Psoas muscle (tissue), 8 donors: ENCODE measurements at places on chromosomes 2 and 18. TPM values are rescaled to one million over a fixed set of nuclear protein-coding genes. Genes with fewer than 3 reads are reported as not detected.

The TFPI gene
- 84.6 TPM for total RNA-seq

The LRRTM1 gene
- not detected for total RNA-seq

The CDKL4 gene
- 0.44 TPM for total RNA-seq

The STPG4 gene
- total RNA-seq, result not detected

The MLPH gene
- 0.91 TPM for total RNA-seq

The DPP4 gene
- 0.80 TPM for total RNA-seq

DNA sequence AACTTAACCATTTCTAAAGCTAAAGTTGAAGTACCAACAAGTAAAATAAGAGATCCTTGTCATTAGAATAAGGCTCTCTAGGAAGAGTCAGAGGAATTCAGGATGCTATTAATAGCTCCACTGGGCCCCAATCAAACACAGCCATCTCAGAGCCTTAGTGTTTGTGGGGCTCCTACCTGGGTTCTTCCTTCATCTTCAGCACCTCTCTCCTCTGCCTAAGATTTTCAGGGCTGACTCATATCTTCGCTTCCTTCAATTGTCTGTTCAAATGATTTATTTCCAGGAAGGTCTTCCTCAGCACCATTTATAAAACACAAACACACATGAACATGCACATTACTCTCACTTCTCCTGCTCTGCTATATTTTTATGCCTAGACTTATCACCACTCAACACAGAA is 119.5 kb downstream of the COL6A3 start:
- no peak overlapping the region for H3K4me3 ChIP-seq
- H3K27ac ChIP-seq, result peak overlapping the region; percentile 6
- H3K4me1 ChIP-seq, result peaks cover 42% of the 10 kb centered on the region
- H3K27me3 ChIP-seq, result no peaks in the 10 kb centered on the region

GRCh38 chr18:4286256-4286655 is 168.9 kb downstream of the DLGAP1 start:
- H3K4me1 ChIP-seq, result no peaks in the 10 kb centered on the region
- no peak overlapping the region for H3K4me3 ChIP-seq
- no peaks in the 10 kb centered on the region for H3K36me3 ChIP-seq
- H3K27me3 ChIP-seq, result no peaks in the 10 kb centered on the region
- DNase-seq, result no peak
- H3K27ac ChIP-seq, result no peak overlapping the region

DNA sequence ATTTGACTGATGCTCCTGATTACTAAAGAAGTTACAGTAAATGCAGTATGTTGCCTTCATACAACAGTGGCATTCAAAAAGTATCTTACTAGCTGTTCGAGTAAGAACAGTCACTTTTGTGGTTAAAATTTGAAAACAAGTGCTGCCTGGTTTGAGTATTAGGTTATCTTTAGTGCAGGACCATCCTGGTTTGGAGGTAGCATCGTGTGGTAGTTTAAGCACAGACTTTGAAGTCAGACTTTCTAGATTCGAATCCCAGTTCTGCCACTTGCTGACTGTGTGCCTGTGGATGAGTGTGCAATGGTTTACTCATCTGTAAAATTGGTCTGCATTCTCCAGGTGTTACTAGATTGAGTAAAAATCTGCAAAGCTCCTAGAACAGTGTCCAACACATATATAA is 96.8 kb downstream of the SGPP2 start:
- no peaks in the 10 kb centered on the region for H3K27me3 ChIP-seq
- H3K4me1 ChIP-seq, result peaks cover 13% of the 10 kb centered on the region
- DNase-seq, result no peak
- H3K4me3 ChIP-seq, result no peak overlapping the region
- H3K36me3 ChIP-seq, result no peaks in the 10 kb centered on the region
- H3K27ac ChIP-seq, result no peak overlapping the region

- H3K27me3 ChIP-seq, result peaks cover 2% of the 10 kb centered on the region
- H3K4me3 ChIP-seq, result no peak overlapping the region
- no peaks in the 10 kb centered on the region for H3K36me3 ChIP-seq
- no peaks in the 10 kb centered on the region for H3K4me1 ChIP-seq
Measured at GRCh38 chr2:129891341-129892320, 87.8 kb upstream of the RAB6C start.

- H3K4me1 ChIP-seq, result peaks cover 45% of the 10 kb centered on the region
- peak overlapping the region; percentile 98 for H3K27ac ChIP-seq
- H3K36me3 ChIP-seq, result no peaks in the 10 kb centered on the region
- no peaks in the 10 kb centered on the region for H3K27me3 ChIP-seq
- peak overlapping the region; percentile 94 for H3K4me3 ChIP-seq
Measured at GRCh38 chr2:20350041-20350712, 467 bp downstream of the PUM2 start.

- no peak overlapping the region for H3K27ac ChIP-seq
- no peak for DNase-seq
- H3K4me3 ChIP-seq, result no peak overlapping the region
- H3K4me1 ChIP-seq, result peaks cover 5% of the 10 kb centered on the region
Measured at GRCh38 chr2:67560771-67561456, 163.8 kb downstream of the ETAA1 start.

- H3K4me1 ChIP-seq, result no peaks in the 10 kb centered on the region
- no peak for DNase-seq
- no peaks in the 10 kb centered on the region for H3K36me3 ChIP-seq
- no peaks in the 10 kb centered on the region for H3K27me3 ChIP-seq
Measured at GRCh38 chr2:158544998-158545397, 88.2 kb downstream of the PKP4 start.

- H3K27ac ChIP-seq, result no peak overlapping the region
- no peaks in the 10 kb centered on the region for H3K4me1 ChIP-seq
- H3K27me3 ChIP-seq, result no peaks in the 10 kb centered on the region
- DNase-seq, result no peak
Measured at GRCh38 chr2:112694182-112694581, 26.6 kb upstream of the NT5DC4 start.

DNA sequence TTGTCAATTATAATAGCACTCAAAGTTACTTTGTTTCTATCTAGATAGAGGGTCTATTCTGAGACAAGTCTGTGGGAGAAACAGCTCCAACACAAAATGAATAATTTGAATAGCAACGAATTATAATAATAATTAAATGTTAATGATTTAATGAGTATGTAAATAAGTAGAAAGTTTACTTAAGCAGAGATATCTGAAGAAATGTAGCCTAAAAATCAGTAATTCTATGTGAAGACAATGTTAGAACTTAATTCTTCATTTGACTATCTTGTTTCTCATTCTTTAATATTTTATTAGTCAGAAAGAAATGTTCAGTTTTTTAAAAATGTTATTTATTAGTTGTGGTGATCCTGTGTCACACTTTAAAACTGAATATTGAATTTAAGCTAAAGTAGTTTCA is 161.2 kb downstream of the PLEKHA3 start:
- H3K36me3 ChIP-seq, result peaks cover 8% of the 10 kb centered on the region
- H3K27ac ChIP-seq, result peak overlapping the region; percentile 28
- peaks cover 17% of the 10 kb centered on the region for H3K4me1 ChIP-seq
- no peak overlapping the region for H3K4me3 ChIP-seq
- no peaks in the 10 kb centered on the region for H3K27me3 ChIP-seq

DNA sequence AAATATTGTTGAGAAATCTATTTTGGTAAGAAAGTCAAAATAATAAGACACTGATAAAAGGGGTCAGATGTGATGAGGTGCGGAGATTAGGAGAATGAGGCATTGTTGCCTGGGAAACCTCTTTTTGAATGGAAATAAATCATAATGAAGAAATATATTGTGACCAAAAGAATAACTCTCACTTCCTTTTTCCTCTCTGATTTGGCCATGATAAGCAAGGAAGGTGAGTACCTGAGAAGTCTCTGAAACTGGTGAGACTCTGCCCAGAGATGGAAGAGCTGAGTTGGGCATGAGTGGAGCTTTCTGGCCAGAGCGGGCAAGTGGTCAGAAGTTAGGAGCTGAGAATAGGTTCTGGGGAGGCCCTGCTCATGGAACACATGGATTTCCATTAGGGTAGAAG is 11.8 kb downstream of the LAMA3 start:
- H3K4me3 ChIP-seq, result no peak overlapping the region
- DNase-seq, result no peak
- no peak overlapping the region for H3K27ac ChIP-seq
- no peaks in the 10 kb centered on the region for H3K27me3 ChIP-seq

- no peaks in the 10 kb centered on the region for H3K4me1 ChIP-seq
- no peaks in the 10 kb centered on the region for H3K27me3 ChIP-seq
- DNase-seq, result no peak
Measured at GRCh38 chr2:34261701-34262100, 662.6 kb upstream of the FAM98A start.
